ENCODE measurements at places on chromosomes 3 and 15.

DNA sequence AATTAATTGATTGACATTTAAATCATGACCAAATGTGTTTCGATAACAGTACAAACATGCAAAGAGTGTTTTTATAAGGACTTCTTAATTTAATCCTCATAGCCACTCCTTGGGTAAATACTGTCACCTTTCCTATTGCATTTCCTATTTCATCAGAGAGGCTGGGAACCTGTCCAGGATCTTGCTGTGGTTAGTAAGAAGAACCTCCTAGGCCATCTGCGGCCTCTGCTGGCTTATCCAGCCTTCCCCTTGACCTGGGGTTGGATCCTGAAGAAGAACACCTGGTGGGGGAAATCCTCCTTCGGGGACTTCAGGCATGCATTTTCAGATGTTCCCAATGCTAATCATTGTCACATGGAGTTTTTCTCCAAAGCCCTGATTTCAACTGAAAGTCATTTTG, 25.5 kb downstream of the GLDN start:
- no peak for DNase-seq

GRCh38 chr3:171057072-171057471, 30.6 kb upstream of the SLC2A2 start:
- no peak for DNase-seq

- DNase-seq = no peak
Observed at GRCh38 chr15:90558171-90558573, 28.4 kb downstream of the CRTC3 start.

DNA sequence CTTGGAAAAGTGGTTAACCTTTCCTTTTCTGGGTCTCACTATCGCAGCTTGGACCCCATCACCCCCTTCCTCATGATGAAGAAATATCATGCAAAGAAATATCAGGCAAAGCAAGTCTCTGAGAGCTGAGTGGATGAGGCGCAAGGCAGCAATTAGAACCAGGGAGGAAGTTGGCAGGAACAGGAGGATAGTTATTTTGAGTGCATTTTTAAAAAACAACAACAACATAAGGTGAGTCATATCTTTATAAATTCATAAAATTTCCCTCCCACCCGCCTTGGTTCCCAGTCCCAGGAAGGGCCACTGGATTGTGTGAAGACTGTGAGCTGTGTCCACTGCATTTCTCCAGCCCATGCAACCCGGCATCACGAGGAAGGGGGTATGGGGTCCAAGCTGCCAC, 316.9 kb upstream of the TLE3 start:
- no peak for DNase-seq

DNA sequence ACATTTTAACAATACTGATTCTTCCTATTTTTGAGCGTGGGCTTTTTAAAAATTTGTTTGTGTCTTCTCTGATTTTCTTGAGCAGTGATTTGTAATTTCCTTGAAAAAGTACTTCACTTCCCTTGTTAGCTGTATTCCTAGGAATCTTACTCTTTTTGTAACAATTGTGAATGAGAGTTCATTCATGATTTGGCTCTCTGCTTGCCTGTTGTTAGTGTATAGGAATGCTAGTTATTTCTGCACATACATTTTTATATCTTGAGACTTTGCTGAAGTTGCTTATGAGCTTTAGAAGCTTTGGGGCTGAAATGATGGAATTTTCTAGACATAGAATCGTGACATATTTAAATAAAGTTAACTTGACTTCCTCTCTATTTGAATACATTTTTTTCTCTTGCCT, 582.8 kb upstream of the BCHE start:
- DNase-seq = no peak

GRCh38 chr3:50620420-50620819, 3.5 kb downstream of the MAPKAPK3 start:
- no peak for DNase-seq

DNA sequence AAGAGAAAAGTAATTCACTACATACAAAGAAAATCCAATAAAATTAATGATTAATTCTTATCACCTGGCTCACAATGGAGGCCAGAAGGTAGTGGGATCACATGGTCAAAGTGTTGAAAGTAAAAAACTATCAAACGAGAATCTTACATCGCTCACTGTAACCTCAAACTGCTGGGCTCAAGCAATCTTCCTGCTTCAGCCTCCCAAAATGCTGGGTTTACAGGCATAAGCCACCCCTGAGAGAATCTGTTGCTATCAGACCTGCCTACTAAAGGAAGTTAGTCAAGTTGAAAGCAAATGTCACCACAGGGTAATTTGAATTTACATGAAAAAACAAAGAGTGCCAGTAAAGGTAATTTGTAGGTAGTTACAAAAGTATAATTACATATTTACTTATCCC, 103.3 kb downstream of the PCCB start:
- DNase-seq = no peak

- DNase-seq = no peak
Observed at GRCh38 chr3:87568331-87568730, 291.9 kb upstream of the POU1F1 start.

- no peak for DNase-seq
Observed at GRCh38 chr3:73556520-73557372, 68.0 kb downstream of the PDZRN3 start.

DNA sequence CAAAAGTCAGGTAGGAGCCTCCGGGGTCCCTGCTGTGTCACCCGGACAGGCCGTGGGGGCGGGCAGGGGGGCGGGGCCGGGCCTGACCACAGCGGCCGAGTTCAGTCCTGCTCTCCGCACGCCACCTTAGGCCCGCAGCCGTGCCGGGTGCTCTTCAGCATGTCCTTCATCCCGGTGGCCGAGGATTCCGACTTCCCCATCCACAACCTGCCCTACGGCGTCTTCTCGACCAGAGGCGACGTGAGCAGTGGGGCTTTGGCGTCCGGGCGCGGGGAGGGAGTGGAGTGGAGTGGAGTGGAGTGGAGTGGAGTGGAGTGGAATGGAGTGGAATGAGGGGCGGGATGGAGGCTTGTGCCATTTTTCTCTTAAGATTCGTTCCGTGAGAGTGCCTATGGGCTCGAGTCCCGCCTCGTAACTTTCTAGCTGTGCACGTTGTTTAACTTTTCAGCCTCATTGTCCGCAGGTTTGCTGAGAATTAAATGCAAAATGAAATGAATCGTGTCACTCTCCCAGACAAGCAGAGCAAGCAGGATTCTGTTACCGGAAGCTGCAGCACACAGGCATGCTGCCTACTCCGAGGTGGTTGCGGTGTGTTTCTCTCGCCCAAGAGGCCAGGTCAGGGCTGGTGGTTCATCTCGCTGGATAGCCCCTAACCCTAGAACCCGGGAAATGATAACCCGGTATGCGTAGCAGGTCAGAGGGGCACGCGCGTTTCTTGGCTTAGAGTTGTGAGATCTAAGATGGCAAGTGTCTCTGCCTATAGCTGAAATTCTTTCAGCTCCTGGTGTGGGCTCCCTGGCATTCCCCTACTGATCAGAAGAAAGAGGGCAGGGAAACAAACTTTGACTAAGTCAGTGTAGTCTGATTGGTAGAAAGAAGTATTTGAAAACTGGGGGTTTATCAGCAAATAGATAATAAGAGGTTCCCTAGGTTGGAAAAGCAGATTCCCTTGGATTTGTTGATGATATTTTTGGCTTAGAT, at the start of gene FAH:
Gene FAH, plus strand, starts transcription at position 104 of the 981 bp plus-strand sequence. Its CDS starts 56 bp downstream, at position 160.
- no peak for DNase-seq

- no peak for DNase-seq
Observed at GRCh38 chr3:181565416-181565815, 146.3 kb upstream of the SOX2 start.

- DNase-seq = no peak
Observed at GRCh38 chr3:109257269-109257668, 59.0 kb downstream of the DPPA2 start.

GRCh38 chr15:43977072-43977884, 150.5 kb downstream of the WDR76 start:
- no peak for DNase-seq

GRCh38 chr15:69304182-69304545, 5.5 kb downstream of the PAQR5 start:
- DNase-seq = no peak

DNA sequence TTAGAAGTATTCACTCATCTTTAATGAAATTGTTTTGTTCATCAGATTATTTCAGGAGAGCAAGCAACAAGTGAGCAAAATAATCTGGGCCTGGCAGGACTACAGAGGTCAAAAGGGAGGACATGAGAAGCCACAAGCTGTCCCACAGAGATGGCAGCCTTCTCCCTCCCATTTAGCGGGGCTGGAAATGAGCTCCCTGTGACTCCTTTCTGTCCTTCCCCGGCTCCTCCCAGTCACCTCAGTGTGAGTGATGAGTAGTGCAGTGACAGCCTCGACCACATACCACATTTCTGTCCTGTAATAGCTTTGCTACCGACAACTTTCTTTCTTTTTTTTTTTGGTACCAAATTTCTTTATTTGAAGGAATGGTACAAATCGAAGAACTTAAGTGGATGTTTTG, 38.0 kb downstream of the RAB7A start:
- DNase-seq = no peak

DNA sequence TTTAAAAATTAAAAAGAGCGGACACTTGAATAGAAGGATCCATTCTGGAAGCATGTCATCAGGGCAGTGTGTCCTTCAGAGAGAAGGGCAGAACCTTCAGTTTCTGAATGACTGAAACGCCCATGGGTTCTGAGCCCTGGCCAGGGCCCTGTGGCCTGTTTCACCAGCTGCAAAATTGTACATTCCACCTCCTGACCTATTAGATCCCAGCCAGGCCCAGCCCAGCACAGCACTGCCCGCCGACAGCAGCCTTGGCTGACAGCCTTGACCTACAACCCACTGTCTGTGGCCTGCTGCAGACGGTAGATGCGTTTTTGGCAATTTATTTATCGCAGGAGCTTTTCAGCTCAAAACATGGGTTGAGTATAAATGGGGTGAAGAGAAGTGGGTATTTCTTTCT, 5.9 kb upstream of the POLG start:
- no peak for DNase-seq

DNA sequence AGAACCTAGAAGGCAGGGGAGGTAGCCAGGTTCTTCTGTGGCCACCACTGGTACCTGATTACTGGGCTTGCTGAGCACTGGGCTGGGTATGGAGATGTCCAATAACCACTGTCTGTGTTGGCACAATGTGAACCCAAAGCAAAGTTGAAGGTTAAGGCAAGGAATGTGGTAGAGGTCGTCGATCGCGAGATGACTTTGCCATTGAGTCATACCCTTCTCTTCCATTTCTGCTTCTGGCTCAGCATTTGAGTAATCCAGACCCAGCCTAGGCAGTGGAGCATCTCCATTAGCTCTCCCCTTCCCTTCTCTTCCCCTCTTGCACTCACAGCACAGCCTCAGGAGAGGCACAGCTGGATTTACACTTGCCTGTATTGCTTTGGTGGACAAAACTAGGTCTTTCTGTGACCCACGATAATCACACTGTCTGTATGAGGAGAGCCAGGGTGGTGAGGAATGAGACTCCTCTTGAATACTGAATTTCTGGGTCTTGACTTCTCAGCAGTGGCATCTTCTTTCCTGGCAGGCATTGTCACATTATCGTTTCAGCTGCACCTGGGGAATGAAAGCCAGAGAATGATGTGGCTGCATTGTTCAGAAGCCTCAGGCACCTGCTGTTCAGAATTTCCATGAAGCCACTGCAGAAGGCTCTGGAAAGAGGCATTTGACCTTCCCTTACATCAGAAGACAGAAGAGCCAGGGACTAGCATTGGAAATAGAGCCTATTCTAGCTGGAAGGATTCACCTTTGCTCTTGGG, 272.6 kb downstream of the PDCD6IP start:
- DNase-seq = no peak

DNA sequence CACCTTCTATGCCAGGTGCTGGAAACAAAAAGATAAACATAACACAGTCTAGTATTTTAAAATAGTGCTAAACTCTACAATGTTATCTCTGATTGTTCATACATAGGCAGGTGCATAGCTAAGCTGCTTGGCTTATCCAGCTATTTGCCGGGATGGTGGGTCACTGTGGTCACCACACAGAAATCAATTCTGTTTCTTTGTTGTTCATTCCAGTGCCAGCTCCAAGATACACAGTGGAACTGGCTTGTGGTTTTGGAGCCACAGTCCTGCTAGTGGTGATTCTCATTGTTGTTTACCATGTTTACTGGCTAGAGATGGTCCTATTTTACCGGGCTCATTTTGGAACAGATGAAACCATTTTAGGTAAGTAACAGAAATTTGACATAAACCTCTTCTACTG, 130.2 kb downstream of the IL1RAP start:
- no peak for DNase-seq

GRCh38 chr3:8825153-8825825, 55.9 kb upstream of the OXTR start:
- DNase-seq = no peak

DNA sequence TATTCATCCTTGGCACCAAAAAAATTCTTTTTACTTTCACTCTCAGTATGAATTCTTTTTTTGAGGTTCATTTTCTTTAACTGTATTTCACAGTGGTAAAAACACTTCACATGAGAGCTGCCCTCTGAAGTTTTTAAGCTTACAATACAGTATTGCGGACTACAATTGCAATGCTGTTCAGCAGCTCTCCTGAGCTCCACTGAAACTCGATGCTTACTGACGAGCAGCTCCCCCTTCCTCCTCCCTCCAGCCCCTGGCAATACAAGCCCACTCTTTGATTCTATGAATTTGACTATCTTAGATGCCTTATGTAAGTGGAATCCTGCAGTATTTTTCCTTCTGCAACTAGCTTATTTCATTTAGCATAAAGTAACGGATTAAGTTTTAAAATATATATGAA, 183.4 kb downstream of the ADAMTS17 start:
- DNase-seq = no peak

DNA sequence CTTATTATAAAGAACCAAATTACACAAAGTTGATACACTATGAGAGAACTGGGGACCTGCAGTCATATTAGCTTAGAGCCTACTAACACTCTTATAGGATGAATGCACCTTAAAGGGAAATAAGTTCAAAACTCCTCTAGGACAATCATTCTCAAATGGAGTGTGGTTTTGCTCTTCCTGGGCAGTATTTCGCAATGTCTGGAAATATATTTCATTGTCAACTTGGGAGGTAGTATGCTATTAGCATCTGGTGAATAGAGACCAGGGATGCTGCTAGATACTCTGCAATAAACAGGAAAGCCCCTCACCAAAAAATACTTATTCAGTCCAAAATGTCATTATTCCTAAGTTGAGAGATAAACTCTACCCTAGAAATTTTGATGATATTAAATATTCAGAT, 451.4 kb upstream of the ARPP21 start:
- DNase-seq = no peak

- DNase-seq = no peak
Observed at GRCh38 chr3:113275929-113276750, 64.8 kb downstream of the BOC start.

DNA sequence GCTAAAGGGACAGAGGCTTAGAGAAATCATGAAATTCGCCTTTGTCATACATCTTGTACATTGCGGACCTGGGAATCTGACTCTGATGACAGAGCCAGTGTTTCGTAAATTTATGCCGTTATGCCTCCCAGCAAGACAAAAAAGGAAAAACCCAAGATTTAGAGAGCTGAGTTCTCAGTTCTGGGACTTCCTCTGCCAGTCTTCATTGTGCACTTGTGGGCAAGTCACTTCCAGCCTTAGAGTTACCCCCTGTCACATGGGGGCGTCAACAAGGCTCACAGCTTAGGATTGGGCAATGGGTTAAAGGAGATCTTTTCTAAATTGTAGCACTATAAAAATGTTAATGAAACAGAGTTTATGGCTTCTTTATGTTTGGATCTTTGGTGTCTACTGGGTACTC, 41.9 kb upstream of the MITF start:
- DNase-seq = no peak

GRCh38 chr3:172702256-172702655, 8.6 kb downstream of the NCEH1 start:
- no peak for DNase-seq

All from NCI-H2227 treated with DMSO at 0.1 percent for 48 hours (cell line).